ENCODE measurements at places on chromosomes 12 and 14.

DNA sequence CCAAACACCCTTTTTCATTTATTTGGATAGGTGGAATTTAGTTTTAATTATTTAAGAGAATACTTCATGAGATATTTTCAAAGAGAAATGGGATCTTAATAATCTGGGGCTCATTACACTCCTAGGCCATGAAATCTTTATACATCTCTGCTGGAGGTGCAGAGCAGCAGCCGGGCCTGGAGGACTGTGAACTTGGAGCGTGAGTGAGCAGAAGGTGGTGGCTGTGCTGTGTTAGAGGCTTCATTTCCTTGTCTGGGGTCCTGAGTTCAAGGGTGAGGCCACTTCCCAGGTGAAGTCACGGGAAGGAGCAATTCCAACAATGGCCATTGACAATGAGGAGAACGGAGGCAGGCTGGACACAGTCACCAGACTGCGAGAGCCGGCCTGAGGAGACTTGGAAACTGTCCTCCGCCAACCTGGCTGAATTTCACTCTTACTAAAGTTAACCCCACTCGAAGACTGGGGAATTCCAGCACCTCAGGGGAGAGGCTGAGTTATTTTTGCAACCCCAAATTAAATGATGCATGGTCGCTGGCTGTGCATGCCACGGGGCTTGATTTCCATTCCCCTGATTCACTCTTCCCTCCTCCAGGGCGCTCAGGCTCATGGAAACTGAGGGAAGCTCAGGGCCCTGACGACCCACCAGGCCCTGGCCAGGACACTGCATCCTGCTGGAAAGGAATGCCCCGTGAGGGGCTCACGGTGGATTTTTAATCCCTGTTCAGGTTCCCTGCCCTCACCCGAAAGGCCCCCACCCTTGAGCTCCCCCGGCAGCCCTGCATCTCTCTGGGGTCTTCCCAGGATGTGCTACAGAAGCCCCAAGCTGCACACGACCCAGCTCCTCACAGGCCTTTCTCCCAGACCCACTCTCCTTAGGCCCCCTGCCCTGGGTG lies 22.6 kb upstream of the TRAF3 start:
- DNase-seq: no peak

GRCh38 chr12:52949413-52950331 lies 754 bp downstream of the KRT18 start:
- DNase-seq: no peak

- no peak for DNase-seq
Measured at GRCh38 chr14:74891870-74892269, 10.2 kb downstream of the DLST start.

- DNase-seq: no peak
Measured at GRCh38 chr12:68048648-68049297, 59.5 kb downstream of the IFNG-AS1 start.

DNA sequence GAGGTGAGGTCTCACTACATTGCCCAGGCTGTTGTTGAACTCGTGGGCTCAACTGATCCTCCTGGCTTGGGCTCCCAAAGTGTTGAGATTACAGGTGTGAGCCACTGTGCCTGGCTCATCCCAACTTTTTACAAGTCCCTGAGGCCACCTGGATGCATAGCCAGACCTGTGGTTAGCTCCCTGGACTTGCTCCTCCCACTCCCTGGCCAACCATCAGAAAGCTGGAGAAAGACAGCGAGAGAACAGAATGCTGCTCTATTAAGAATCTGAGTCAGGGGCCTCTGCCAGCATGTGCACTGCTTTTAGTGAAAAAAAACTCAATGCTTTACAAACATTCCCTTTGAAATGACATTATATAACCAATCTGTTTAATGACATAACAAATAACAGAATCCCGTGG lies 78.2 kb downstream of the RBM19 start:
- DNase-seq: no peak

DNA sequence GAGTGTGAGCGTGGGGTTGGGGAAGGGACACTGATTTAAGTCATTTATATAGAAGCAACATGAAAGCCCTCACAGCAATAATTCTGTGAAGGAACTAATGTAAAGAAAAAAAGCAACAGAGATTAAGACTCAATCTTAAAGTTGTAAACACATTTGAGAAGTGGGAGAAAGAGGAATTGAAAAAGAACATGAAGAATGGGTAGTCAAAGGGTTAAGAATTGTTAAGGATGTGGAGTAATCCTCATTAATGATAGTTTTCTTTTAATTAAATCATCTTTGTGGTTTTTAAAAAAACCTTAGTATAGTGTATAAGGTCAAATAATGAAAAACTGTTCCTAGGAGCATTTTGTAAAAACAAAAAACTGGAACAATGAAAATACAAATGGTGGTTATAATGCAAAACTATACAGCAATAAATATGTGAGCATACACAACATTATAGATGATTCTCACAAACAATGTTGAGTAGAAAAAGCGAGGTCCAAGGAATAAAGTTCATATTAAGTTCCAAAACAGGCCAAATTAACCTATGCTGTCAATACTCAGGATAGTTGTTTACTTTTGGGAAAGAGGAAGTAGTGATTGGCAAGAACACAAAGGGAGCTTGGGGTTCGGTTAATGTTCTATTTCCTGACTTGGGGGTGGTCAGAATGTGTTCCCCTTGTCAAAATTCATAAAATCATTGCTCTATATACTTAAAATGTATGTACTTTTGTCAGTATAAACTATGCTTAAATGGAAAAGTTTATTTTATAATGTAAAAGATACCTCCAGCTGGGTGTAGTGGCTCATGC lies 120.4 kb upstream of the ATF7IP start:
- no peak for DNase-seq

- no peak for DNase-seq
Measured at GRCh38 chr12:103207936-103208335, 250.5 kb downstream of the ASCL1 start.

GRCh38 chr12:108570743-108571608 lies 8.6 kb downstream of the ISCU start:
- DNase-seq: no peak

- no peak for DNase-seq
Measured at GRCh38 chr14:76955575-76956315, 72.8 kb downstream of the IRF2BPL start.

DNA sequence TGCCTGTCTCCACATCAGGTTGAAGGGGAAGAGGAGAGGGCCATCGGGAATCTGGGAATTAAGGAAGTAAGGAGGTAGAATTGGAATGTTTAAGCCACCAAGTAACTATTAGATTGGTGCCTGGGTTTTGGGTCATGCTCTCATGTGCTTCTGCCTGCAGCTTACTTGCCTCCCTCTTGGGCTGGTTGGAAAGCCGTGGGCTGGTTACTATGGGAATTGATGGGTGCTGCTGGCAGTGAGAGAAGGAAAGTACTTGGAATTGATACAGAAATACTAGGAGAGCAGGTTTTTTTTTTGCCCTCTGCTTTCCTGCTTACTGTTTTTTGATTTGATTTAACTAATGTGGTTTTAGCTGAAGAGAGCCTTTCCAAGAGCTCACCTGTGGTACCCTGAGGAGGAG lies 493.5 kb upstream of the RGS6 start:
- DNase-seq: peak; percentile 36

DNA sequence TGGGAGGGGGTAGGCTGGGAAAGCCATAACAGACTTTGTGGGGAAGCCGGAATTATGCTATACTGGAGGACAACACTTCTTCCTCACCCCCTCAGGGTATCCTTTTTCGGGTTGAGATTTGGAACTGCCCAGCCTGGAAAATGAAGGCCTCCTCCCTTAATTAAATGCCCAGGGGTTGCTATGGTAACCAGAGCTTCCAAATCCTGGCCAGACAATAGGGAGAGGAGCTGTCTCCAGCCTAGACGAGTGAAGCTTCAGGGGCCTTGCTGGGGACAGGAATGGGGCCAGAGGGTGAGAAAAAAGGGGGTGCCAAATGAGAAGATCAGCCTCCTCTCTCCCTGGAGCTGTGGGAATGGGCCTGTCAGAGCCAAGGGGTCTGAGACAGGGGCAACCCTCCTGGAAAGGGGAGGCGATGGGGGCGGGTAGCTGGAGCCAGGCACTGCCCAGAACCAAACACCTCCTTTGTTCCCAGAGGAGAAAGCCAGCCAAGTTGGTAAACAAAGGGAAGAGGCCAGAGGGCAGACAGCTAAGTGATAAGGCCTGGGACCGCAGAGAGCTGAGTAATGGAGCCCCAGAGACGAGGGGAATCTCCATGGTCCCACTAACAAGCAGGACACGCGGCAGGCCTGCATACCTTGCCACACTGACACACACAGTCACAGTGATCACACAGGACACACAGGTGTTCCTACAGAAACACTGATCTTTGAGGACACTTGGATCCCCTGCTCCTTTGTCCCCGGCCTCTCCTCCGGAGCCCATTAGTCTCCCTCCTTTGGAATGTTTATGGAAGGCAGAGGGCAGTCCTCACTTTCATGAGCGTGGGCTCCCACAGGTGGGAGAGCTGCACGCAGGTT lies 17.9 kb upstream of the RND1 start:
- DNase-seq: peak; percentile 37

GRCh38 chr14:54713379-54713778 lies 146.5 kb downstream of the SAMD4A start:
- no peak for DNase-seq

- DNase-seq: peak; percentile 59
Measured at GRCh38 chr14:73759183-73759713, 45.1 kb upstream of the PNMA1 start.

DNA sequence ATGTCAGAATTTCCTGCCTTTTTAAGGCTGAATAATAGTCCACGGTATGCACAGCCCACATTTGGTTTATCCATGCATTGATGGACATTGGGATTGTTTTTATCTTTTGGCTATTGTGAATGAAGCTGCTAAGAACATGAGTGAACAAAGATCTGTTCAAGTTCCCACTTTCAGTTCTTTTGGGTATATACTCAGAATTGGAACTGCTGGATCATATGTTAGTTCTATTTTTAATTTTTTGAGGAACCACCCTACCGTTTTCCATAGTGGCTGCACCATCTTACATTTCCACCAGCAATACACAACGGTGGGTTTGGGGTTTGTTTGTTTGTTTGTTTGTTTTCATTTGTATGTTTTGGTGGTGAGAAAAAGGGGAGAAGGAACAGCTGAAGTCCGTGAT lies 6.4 kb downstream of the GPR68 start:
- DNase-seq: no peak

GRCh38 chr12:31887109-31887811 lies 72.0 kb upstream of the RESF1 start:
- no peak for DNase-seq

- no peak for DNase-seq
Measured at GRCh38 chr14:61555056-61555838, 140.1 kb upstream of the HIF1A start.

- DNase-seq: no peak
Measured at GRCh38 chr12:74791365-74791764, 253.7 kb downstream of the ATXN7L3B start.

DNA sequence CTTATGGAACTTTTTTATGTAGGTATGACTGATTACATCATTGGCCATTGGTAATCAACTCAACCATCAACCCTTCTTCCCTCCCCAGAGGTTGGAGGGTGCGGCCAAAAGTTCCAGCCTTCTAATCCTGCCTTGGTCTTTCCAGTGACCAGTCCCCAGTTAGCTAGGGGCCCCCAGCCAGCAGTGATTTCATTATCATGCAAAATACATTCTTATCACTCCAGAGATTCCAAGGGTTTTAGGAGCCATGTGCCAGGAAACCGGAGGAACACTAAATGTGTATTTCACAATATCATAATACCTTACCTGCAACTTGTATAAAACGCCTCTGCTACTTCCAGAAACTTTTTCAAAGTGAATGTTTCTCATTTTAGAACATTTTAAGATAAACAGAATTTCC lies 181.5 kb upstream of the PELI2 start:
- DNase-seq: no peak

GRCh38 chr12:52522346-52523011 lies 2.3 kb upstream of the KRT5 start:
- DNase-seq: no peak

DNA sequence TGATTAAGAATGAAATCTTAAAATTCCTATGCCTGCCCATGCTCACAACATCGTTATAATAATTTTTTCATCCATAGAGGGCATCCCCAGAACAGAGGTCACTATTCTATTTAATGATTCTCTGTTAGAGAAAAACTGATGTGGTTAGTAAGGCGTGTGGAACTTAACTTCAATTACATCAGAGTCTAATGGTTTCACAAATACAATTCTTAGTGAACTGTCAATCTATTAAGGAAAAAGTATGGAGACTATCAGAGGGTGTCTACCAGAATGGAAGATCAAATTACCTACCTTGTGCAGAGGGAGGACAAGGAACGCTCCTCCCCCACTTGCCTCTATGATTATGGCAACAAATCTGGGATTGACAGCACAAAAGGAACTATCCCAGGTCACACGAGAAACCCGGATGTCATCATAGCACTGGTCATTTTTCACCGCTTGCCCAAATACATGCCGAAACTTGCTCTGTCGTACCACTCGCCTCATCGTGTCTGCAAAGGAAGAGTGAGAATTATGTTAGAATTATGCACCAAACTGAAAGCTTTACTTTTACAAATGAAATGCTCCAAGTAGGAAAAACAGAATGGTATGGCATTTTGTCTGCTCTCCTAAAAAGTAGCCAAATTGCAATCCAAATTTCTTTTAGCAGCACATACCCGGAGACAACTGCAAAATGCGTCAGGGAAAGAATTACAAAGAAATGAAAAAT lies 30.3 kb downstream of the CORO1C start:
- no peak for DNase-seq

GRCh38 chr14:75315144-75315543 lies 36.5 kb downstream of the FOS start:
- DNase-seq: no peak

GRCh38 chr14:48937541-48938195 lies 648.5 kb downstream of the RPS29 start:
- peak; percentile 46 for DNase-seq

DNA sequence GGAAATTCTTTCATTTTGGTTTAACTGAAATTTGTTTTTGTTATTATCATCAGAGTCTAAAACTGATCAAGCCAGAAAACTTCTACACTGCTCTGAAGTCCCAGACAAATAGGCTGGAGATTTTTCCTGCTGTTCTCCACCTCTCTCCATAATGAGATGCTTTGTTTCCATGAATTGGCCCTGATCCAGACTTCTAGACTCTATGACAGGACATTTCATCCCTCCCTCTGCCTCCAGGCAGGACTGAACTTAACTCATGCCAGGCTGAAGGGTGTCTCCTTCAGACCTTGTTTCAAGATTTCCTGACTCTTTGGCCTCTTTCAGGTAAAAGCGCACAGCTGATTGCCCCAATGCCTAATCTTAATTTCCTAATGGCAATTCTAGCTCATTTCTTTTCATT lies 69.1 kb upstream of the HOXC13 start:
- no peak for DNase-seq

- DNase-seq: no peak
Measured at GRCh38 chr14:22047115-22047514, 373.5 kb upstream of the OR4E1 start.

GRCh38 chr12:33587784-33588712 lies 148.4 kb upstream of the SYT10 start:
- no peak for DNase-seq

- no peak for DNase-seq
Measured at GRCh38 chr14:56195704-56196103, 77.5 kb downstream of the PELI2 start.
